Peyer's patch (tissue), 4 donors: ENCODE measurements at places on chromosomes 13 and 19. TPM values are rescaled to one million over a fixed set of nuclear protein-coding genes. Genes with fewer than 3 reads are reported as not detected.

- DNase-seq, result peak; percentile 76
Observed at GRCh38 chr19:17235300-17235970, 9.4 kb downstream of the OCEL1 start.

GRCh38 chr13:45704211-45704739 is 2.2 kb downstream of the CBY2 start:
- DNase-seq, result no peak

DNA sequence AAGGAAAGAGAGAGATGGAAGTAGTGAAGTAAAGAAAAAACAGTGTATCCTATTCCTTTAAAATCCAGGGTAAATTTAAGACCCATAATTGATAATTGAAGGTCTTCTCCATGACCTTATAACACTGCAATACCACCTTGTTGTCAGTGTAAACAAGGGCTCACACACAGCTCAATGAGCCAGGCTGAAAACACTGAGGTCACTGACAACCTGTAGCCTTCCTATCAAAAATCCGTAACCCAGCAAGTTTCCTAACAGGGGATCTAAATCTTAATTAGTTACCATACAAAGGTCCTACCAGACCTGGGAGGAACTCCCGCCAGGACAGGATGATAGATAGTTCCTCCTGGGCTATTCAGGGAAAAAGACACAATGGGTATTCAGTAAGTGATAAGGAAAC is 1677.1 kb downstream of the OLFM4 start:
- DNase-seq, result no peak

GRCh38 chr13:95217920-95218830 is 83.1 kb downstream of the ABCC4 start:
- DNase-seq, result no peak

- no peak for DNase-seq
Observed at GRCh38 chr13:49300276-49300675, 52.6 kb downstream of the CDADC1 start.

GRCh38 chr19:47374876-47375693 is 26.0 kb downstream of the DHX34 start:
- DNase-seq, result no peak

- DNase-seq, result no peak
Observed at GRCh38 chr19:49418511-49418910, 4.7 kb downstream of the PTH2 start.

DNA sequence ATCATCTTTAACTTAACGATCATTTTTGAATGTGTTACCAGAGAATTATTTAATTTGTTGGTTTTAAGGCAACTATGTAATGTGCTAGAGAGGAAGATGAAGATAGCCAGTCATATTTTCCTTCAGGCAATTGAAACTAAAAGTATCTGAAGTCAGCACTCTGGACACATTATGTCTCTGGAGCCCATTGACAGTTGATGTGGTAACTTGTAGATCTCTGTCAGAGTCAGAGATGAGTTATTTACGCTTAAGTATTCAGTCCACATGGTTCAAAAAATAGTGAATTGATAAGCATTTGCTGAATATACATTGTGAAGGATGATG is 2.1 kb downstream of the ZMYM2 start:
- DNase-seq, result no peak

DNA sequence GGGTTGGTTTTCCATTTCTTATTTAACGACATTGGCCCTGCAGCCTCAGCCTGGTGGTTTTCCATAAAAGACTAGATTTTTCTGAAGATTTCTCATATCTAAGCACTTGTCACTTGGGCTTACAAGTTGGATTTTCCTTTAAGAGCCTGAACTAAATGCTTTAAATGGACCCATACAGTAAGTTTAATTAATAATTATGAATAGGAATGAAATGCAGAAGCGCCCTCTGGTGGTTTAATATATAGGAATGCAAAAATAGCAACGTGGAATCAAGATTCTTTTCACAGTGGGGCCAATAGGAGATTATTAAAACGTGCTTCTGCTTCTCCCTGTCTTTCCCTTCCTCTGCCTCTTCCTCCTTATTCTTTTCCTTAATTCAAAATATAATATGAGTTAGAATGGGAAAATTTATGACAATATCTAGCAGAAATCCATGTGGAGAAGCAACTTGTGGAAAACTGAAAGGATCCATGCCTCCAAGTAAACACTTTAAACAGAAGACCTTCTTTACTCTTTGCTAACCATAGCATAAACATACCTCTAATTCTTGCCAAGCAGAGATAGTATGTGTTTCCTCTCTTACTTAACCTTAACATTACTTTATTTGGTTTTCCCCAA is 324.0 kb downstream of the GPC5 start:
- no peak for DNase-seq

GRCh38 chr13:113224486-113224885 is 15.1 kb downstream of the CUL4A start:
- no peak for DNase-seq

DNA sequence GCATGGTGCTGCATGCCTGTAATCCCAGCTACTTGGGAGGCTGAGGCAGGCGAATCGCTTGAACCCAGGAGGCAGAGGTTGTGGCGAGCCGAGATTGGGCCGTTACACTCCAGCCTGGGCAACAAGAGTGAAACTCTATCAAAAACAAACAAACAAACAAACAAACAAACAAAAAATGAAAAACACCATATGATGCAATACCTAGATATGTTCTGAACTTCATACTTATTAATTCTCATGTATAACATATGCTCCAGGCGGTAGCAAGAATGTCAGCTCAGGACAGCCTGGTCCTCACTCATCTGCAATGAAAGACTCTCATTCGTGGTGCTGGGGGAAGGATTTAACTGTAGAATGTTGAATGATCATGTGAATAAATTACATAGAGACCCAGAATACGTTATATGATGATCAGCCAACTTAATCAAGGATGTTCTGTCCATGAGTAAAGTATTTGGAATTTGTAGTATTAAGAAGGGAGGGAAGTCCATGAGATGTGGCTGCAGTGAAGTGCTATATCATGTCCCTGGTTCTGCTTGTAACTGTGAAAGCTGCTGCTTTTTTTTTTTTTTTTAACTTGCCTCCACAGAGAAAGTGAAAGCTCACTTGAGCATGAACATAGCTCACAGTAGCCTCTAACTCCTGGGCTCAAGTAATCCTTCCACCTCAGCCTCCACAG is 206.8 kb downstream of the UQCRFS1 start:
- no peak for DNase-seq

DNA sequence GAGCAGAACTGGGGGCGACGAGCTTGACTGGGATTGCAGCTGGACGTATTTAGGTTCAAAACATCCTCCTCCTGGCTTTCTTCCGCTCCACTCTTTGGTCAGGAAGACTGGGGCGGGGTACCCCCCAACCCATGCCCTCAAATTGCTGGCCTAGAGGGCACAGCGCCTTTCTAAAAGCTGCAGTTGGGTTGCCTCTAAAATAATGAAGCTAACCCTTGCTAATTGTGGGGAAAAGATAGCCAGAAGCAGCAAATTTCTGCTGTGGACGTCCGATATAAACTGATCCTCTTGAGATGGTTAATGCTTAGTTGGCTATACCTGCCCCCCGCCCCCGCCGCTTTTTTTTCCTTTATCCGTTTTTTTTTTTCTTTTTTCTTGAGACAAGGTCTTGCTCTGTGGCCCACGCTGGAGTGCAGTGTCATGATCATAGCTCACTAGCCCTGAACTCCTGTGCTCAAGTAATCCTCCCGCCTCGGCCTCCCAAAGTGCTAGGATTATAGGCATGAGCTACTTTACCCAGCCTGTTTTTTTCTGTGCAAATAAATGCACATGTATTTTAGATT is 754 bp upstream of the CHERP start:
- DNase-seq, result no peak

- peak; percentile 74 for DNase-seq
Observed at GRCh38 chr19:4768934-4769777, 22.4 kb upstream of the FEM1A start.

GRCh38 chr19:4533334-4533733 is 1.7 kb downstream of the PLIN5 start:
- DNase-seq, result no peak

- no peak for DNase-seq
Observed at GRCh38 chr13:63514886-63515285, 2099.2 kb upstream of the PCDH20 start.

GRCh38 chr19:4360641-4361151 is 17.3 kb downstream of the MPND start:
- no peak for DNase-seq

GRCh38 chr19:48218997-48219396 is 36.7 kb downstream of the CARD8 start:
- DNase-seq, result no peak

- no peak for DNase-seq
Observed at GRCh38 chr13:72317346-72318109, 409.9 kb downstream of the MZT1 start.

- no peak for DNase-seq
Observed at GRCh38 chr19:30602661-30603350, 230.6 kb downstream of the ZNF536 start.

GRCh38 chr19:3785451-3785937 is 687 bp downstream of the MATK start:
- DNase-seq, result no peak

DNA sequence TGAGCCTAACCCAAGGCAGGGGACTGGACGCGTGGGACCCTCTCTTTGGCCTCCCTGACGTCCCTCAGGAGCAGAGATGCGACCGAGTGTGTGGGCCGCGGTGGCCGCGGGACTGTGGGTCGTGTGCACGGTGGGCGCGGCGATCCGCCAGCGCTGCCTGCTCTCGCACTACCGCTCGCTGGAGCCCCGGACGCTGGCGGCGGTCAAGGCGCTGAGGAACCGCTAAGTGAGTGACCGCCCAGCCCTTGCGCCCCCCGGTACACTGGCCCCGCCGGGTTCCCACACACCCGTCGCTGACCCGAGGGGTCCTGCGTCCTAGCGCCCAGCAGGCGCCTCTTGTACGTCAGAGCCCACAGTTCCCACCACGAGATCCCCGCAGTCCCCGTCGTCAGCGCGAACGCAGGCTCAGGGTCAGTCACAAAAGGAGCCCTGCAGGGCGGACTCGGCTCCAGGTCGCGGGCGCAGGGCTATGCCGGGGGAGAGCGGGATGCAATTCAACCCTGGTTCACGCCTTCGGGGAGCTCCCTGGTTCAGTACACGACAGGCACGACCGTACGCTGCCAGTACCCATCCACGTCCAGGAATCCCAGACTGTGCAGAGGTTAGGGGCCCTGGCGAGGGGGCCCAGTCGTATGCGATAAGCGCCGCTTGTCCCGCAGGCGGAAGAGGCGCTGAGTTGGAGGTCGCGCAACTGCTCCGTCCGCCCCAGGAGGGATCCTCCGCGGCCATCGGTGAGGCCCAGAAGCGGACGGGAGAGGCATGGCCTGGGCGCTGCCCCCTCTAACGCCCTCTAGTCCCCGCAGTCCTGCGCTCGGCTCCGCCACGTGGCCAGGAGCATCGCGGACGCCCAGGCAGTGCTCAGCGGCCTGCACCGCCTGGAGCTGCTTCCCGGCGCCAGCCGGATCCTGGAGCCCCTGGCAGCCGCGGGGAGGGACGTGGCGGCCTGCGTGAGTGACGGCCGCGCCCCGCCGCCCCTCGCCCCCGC is 3.6 kb upstream of the IFNL2 start:
- DNase-seq, result peak; percentile 41

DNA sequence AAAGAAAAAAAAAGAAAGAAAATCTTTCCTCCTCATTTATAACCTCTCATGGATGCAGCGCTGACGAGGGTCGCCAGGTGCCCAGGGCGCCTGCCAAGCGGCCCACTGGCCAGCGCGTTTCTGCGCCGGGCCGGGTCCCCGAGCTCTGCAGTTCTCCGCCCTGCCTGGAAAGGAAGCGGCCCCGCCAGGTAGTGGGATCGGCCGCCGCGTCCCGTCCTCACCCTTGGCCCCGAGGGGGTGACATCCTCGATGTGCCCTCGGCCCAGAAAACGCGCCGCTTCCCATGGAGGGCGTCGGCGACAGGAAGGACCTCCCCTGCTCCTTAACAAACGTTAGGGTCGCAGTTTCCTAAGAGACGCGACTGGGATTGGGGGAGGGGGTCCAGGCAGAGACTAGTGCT is 56.9 kb downstream of the ZNF726 start:
- DNase-seq, result no peak

Gene TMEM86B
- 17.3 TPM for total RNA-seq

Gene KLF1
- not detected for total RNA-seq

Gene OVOL3
- total RNA-seq, result not detected

Gene LIN37
- total RNA-seq, result 22.5 TPM

Gene SHISA2
- total RNA-seq, result not detected

Gene CACNG7
- not detected for total RNA-seq

Gene PRX
- 1.4 TPM for total RNA-seq

Gene KLHL26
- total RNA-seq, result 9.9 TPM

Gene CYP4F8
- not detected for total RNA-seq

Gene BORA
- 5.0 TPM for total RNA-seq

Gene GNA15
- 1.2 TPM for total RNA-seq

Gene ZNF560
- not detected for total RNA-seq

Gene PRDX2
- 461 TPM for total RNA-seq

Gene SYNGR4
- not detected for total RNA-seq

Gene NFIX
- 37.1 TPM for total RNA-seq
